ENCODE measurements at places on chromosomes 1 and 21.

GRCh38 chr21:37711836-37712568, 204.3 kb downstream of the KCNJ6 start:
- peak; percentile 77 for DNase-seq

GRCh38 chr1:158002022-158002630, 8.7 kb downstream of the KIRREL1 start:
- DNase-seq, result no peak

DNA sequence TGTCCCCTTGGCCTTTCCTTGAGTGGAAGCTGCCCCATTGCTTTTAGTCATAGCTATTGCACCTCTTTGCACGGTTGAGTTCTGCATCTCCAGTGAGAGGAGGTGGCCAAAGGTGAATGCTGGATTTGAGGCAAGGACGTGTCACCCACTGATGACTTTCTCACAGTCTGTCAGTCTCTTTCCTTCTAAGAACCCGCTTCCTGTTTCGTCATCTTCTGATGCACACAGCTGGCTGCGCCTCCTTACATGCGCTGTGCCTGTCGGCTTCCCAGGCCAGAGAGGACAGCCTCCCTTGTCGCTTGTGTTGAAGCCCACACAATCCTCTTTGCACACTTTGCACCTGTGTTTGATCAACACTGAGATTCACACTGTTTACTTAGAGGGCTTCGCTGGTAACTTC, 41.8 kb upstream of the PWP2 start:
- DNase-seq, result no peak

- no peak for DNase-seq
Observed at GRCh38 chr21:43726686-43727518, 8.0 kb downstream of the PDXK start.

GRCh38 chr1:98044071-98044697, 123.3 kb upstream of the DPYD start:
- DNase-seq, result no peak

DNA sequence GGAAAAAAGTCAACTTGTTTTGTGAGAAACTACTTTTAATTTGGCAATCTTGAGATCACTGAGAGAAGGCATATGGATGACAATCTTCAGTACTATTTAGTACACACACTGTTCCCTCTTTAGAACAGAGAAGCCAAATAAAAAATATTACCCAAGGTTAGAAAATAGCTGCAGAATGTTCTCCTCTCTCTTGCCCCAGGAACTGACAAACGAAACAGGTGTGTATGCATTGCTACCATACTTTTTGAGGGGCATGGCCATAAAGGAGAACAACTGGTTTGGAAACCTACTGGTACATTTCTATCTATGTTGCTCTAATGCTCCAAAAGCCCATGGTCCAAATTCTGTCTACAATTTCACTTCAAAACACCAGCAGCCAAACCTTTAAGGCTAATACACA, 5.7 kb downstream of the TOR1AIP2 start:
- no peak for DNase-seq

DNA sequence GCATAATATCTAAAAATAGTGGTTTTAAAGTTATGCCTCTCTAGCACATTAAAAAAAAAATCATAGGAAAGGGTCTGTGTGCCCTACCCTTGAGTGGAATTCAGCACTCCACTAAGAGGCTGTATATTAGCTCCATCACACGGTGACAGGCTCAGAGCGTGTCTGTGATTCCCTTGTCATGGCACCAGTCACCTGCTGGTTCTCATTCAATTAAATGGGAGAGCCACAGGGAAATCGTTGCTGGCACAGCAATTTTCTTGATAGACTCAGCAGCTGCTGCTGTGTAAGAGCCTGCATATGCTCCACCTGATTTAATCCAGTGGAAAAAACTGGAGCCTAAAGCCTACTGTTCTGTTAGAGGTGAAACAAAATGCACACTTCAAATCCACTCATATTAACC, 9.5 kb downstream of the ATP6V1G3 start:
- no peak for DNase-seq

- DNase-seq, result peak; percentile 50
Observed at GRCh38 chr1:160768295-160768657, 27.7 kb upstream of the LY9 start.

GRCh38 chr21:41902946-41903345, 23.8 kb upstream of the PRDM15 start:
- DNase-seq, result no peak

Data from femur (tissue), 1 donor.